ENCODE measurements at places on chromosomes 13 and 19.
A peak's percentile ranks its signal among the peaks of the same experiment; 100 is the strongest.

DNA sequence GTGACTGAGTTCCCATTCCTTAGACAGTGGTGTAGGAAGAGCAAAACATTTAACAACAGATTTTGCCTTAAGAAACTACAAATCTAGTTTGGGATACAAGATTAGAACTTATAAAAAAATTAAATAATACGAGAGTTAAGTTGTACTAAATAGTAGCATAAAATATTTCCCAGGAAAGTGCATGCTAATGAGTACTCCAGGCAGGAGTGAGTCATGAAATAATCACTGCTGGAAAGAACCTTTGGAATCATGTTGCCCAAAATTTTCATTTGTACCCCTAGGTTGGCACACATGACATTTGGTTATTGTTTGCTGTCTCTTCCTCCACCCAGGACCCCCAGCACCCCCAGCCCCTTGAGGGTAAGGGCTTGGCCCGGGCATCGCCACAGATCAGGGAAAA, 26.3 kb upstream of the KL start:
- DNase-seq, result no peak

- DNase-seq, result peak; percentile 90
These were observed at the start of gene ZNF530 for GRCh38 chr19:57599761-57600383. Gene ZNF530, plus strand, starts transcription at chr19:57599885. Its CDS starts 4,461 bp downstream, at chr19:57604346.

DNA sequence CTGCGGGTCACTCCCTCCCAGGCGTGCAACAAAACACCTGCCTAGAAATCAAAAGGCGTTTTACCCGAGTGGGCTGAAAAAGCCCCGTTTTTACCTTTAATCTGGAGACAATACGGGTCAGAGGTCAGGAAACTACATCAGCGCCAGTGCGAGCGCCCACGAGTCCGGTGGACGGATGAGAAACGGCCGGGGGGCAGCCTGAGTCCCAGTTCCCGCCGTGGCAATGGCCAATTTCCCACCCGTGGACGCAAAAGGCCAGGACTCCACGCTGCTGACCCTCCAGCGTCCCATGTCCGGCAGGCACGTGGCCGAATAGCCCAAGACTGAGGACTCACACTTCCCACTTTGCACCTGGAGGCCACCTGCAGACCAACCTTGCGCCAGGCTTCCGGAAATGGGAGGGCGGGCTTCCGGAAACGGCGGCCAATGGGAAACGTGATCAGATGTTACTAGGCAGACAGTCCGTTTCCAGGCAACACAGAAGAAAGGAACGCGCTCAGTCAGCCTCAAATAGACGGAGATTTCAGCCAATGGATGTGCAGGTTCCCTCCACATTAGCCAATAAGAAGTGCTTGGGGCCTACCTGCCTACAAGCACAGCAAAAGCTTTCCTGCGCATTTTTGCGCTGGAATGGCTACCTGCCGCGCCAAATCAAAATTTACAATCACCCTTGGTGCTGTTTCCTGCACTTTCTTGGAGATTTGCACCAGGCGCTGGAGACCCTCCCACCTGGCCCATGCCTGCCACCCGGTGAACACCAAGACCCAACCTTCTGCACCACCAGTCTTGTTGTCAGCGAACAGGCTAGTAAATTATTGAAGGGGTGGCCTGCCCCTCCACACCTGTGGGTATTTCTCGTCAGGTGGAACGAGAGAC, 47.4 kb downstream of the ZFP14 start:
- DNase-seq, result no peak

GRCh38 chr13:53463106-53463505, 434.5 kb downstream of the OLFM4 start:
- no peak for DNase-seq

- no peak for DNase-seq
These were observed 7.2 kb downstream of the SSBP4 start for GRCh38 chr19:18426416-18426767.

GRCh38 chr19:4328243-4328990, 10.2 kb downstream of the STAP2 start:
- peak; percentile 38 for DNase-seq

GRCh38 chr13:59276436-59276835, 887.3 kb downstream of the DIAPH3 start:
- no peak for DNase-seq

- DNase-seq, result no peak
These were observed at the start of gene TMEM150B for GRCh38 chr19:55325172-55325571. Gene TMEM150B, minus strand, starts transcription at chr19:55325341. Its CDS starts 4,305 bp downstream, at chr19:55321036.

DNA sequence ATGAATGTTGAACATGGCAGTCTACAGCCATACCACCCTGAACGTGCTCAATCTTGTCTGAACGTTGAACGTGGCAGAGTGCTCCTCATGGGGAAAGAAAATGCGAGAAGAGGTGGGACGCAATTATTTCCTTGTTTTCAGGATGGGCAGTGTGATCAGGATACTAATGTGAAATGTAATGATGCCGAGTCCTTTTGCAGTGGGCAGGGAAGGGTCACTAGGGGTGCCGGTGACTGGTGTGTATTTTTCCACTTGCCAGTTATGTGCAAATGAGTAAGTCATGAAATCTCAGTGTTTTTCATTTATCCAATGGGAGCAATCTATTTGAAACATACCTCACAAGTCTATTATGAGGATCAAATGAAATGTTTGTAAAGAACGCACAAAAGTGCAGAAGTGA, 84.8 kb downstream of the LNX2 start:
- no peak for DNase-seq

- DNase-seq, result no peak
These were observed 44.6 kb upstream of the GPR183 start for GRCh38 chr13:99351772-99352171.

DNA sequence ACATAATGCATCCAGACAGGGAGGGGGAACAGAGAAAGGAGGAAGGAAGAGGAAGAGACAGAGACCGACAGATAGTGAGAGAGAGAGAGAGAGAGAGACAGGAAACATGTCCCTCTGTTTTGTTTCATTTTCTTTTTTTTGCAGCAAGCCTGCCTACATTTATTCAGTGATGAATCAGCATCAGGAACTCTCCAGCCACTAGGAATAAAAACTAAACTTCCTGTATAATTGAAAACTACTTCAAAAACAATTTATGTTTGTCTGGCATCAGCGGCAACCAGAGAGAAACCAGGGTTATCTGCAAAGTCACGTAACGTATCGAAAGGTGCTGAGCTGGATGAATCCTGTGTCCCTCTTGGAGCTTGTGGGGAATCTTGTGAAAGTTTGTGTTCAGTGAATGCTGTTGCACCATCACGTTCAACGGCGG, 148.6 kb upstream of the SOX21 start:
- DNase-seq, result no peak

- DNase-seq, result no peak
These were observed 4.3 kb downstream of the RPL36 start for GRCh38 chr19:5694167-5694955.

- DNase-seq, result no peak
These were observed 92.7 kb downstream of the FGF14 start for GRCh38 chr13:102309110-102309509.

DNA sequence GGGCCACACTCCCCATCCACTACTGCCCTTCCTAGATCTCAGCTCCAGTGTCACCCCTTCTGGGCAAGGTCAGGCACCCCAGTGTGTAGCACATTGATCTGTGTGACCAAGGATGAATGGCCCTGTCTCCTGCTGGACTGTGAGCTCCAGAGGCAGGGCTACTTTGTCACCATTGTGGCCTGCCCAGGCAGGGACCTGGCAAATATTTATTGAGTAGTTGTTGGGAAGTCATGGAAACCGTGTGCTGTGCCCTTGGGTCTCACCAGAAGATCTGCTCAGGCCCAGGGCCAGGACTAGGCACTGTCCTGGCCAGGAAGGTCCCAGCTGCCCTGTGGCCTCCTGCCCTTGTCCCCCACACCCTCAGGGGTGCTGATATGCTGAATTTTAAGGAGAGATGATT, 10.5 kb downstream of the NACC1 start:
- no peak for DNase-seq

GRCh38 chr19:54573330-54573872, at the start of gene LILRA2:
Gene LILRA2, plus strand, starts transcription at chr19:54573790. Its CDS starts 89 bp downstream, at chr19:54573879.
- DNase-seq, result no peak

DNA sequence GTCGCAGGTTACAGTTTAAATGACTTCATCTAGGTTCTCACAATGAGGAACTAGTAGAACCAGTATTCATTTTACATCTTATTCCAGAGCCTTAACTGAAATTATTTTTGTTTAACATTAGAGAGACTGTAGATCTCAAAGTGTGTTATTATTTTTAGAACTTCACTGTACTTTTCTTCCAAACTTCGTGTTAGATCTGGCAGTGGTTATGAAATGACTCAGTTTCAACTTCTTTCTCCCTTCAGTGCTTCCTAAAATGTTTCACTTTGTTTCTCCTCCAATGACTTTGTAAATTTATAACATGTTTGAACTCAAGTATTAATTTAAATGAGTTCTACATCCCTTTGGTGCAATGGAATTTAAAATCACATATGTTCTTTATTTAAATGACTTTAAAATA, 139.3 kb downstream of the PCDH9 start:
- DNase-seq, result no peak

DNA sequence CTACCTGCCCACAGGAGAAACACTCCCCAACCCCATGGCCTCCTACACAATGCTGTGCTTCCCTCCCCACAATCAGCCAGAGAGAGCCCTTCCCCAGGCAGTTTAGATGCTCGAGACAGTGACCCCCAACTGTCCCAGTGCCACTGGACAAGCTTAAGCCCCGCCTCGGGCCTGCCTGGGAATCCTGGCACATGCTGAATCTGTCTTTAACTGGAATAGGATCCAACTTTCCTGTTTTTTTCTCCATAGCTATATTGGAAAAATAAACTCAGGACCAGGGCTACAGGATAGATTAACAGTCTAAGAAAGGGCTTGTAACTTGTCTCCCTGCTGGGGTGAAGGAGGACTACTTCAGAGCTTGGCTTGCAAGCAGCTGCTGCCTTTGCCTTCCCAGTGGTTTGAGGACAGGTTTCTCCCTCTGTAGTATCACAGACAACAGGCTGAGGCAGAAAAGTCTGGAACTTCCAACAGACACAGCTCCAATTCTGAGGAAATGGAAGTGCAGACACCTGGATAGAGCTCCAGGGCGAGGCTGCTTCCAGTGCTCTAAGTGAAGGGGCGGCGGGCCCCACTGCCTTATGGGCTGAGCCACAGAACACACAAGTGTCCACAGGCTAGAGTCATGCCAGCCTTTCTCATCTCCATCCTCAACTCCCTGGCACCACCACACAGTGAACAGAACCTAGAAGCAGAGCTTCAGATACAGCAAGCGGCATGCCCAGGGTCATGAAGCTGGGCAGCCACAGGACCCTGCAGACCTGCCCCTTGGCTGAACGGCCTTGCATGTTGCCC, 228.3 kb downstream of the TUBA3C start:
- no peak for DNase-seq

DNA sequence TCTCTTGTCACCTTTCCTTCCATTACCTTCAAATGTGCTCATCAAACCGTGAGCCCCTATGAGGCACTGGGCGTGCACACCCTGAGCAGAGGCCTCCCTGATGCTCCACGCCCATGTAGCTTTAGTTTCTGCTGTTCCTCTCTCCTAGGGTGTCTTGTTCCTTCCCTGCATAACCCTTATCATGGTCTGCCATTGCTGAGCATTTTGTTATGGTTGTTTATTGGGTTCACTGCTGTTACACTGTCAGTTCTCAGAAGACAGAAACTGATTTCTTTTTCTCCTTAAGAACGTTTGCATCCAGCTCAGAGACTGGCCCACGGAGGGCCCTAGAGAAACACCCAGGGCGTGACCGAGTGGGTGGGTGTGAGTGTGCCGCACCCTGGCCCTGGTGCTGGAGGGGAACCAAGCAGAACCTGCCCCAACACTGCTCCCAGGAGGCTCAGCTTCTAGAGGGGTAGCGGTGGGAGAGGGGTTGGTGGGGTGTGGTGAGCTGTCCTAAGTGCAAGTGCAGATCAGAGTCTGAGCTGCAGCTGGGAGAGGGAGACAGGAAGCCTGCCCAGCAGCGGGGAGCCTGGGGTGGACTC, 61.4 kb upstream of the URI1 start:
- DNase-seq, result no peak

DNA sequence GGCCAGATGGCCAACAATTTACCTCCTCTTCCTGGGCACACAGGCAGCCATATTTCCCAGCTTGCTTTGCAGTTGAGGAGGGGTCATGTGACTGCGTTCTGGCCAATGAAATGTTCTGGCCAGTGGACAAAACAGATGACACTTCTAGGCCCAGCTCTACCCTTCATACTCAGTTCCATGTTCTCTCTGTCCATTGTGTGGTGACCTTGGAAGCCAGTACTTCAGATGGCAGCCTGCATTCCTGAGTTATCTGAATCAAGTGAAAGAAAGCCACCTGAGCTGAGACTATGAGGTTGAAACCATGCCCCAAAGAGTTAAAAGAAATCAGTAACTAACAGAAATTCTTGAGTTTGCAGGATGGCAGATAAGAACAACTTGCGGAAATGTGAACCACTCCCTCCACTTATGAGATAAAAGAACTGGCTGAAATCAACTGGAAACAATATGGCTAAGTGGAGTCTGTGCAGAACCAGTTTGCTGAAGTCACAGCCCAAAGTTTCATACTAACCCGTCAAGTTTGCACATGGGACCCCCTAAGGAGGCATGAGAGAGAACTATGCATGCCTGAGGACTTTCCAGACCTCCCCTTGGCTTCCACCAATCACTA, 8.1 kb downstream of the FAM187B start:
- no peak for DNase-seq

DNA sequence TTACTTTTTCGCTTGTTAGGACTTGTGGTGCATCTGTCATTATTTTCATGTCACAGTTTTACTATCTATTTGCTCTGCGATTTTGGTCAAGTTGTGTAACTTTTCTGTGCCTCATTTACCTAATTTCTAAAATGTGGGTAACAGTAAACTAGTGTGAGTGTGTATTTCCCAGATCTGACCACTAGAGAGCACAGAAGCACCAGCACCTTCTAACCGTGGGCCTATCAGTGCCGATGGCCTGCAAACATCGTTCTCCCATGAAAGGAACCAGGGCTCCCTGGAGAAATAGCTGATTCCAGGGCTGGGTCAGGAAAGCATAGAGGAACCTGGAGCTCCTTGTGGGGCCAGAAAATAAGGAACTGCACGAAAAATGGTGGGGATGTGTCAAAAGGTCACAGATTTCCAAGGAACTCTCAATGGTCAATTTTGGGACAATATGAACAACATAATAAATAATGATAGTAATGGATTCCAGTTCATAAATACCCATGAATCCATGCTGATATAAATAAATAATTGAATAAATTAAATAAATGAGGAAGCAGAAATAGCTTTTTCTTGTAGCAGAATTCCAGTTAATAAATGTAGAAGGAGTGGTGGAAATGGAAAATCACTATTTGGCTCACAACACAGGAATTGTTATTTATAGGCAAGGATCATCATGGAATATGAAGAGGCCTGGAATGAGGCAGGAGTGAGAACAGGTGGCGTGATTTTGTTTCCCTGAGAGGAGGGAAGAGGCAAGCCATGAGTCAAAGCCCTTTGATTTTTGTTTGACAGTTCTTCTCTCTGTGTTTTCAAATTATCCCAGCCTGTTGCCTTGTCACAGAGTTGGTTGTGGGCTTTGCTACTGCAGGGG, 31.1 kb downstream of the CEACAM8 start:
- peak; percentile 24 for DNase-seq

All from DND-41 (cell line).